Glutamatergic neuron (in vitro differentiated cells): ENCODE measurements at places on chromosomes 3 and 15. TPM values are rescaled to one million over a fixed set of nuclear protein-coding genes. Genes with fewer than 3 reads are reported as not detected.

GRCh38 chr3:151837057-151837456, 23.1 kb downstream of the AADAC start:
- no peak overlapping the region for H3K4me3 ChIP-seq
- H3K36me3 ChIP-seq, result no peaks in the 10 kb centered on the region
- no peak for DNase-seq
- H3K4me1 ChIP-seq, result peaks cover 7% of the 10 kb centered on the region

GRCh38 chr3:190721330-190721729, 141.2 kb downstream of the GMNC start:
- no peaks in the 10 kb centered on the region for H3K27me3 ChIP-seq
- DNase-seq, result no peak
- H3K27ac ChIP-seq, result no peak overlapping the region
- H3K4me1 ChIP-seq, result no peaks in the 10 kb centered on the region
- no peaks in the 10 kb centered on the region for H3K36me3 ChIP-seq

DNA sequence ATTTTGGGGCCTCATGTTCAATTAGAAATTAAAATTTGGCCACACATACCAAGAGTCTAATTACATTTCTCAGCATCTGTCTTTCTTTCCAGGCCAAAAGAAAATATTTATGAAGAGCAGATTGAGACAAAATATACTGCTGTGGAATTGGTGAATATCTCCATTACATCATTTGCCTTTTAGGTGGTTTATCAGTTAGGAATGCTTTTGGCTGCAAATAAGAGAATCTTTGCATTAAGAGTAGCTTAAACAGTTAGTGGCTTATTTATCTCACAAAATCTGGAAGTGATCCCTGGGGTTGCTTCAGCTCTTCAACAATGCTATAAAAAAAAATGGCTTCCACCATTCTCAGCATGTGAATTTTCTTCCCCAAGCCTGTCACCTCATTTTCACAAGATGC, 308.7 kb downstream of the MAGI1 start:
- no peaks in the 10 kb centered on the region for H3K36me3 ChIP-seq
- no peak for DNase-seq
- H3K4me1 ChIP-seq, result peaks cover 13% of the 10 kb centered on the region
- H3K4me3 ChIP-seq, result no peak overlapping the region
- H3K27me3 ChIP-seq, result no peaks in the 10 kb centered on the region
- no peak overlapping the region for H3K27ac ChIP-seq

DNA sequence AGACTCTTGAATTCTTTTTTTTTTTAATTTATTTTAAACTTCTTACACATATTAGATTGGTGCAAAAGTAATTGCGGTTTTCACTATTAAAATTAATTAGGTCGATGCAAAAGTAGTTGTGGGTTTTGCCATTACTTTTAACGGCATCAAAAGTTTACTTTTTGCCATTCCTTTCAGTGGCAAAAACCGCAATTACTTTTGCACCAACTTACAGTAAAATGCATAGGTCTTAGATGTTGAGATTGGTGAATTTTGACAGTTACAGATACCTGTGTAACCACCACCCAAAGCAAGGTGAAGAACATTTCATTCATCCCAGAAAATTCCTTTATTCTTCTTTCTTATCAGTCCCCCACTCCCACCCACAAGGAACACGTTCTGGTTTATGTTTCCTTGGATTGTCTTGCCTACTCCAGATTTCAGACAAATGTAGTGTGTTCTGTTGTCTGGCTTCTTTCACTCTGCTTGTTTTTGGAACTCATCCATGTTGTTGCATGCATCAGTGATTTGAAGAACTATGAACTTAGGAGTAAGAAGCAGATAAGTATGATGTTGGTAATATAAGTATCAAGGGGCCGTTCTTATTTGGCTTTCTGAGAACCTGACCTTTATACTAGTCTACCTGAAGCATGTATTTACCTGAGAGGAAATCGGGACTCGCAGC, 198.4 kb upstream of the UBE2E1 start:
- no peak overlapping the region for H3K27ac ChIP-seq
- H3K4me3 ChIP-seq, result no peak overlapping the region
- H3K36me3 ChIP-seq, result no peaks in the 10 kb centered on the region
- H3K27me3 ChIP-seq, result no peaks in the 10 kb centered on the region
- no peak for DNase-seq

GRCh38 chr3:155184011-155184410, 103.9 kb downstream of the MME start:
- no peaks in the 10 kb centered on the region for H3K36me3 ChIP-seq
- H3K4me3 ChIP-seq, result no peak overlapping the region
- H3K27me3 ChIP-seq, result no peaks in the 10 kb centered on the region
- no peak overlapping the region for H3K27ac ChIP-seq
- no peak for DNase-seq
- no peaks in the 10 kb centered on the region for H3K4me1 ChIP-seq

DNA sequence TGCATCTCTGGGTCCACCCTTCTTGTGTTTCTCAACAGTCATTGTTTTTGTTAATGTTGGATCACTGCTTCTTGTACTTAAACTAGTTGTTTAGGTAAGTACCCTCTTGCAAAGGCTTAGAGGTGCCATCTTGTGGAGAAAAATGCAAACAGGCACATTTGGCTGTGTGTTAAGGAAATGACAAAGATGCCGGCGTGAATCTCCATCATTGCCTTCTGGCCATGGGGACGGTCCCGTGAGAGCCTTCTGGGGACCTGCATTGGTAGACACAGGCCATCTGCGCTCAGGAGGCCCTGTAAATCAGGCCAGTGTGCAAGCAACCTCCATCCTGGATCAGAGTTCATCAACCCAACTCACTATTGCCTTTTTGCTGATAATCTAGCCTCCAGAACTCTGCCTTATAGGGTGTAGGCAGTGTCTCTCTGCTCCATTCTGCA, 158.6 kb upstream of the NR2E3 start:
- H3K27ac ChIP-seq, result peak overlapping the region; percentile 89
- H3K36me3 ChIP-seq, result no peaks in the 10 kb centered on the region
- peak; percentile 54 for DNase-seq

- no peak overlapping the region for H3K4me3 ChIP-seq
- no peak overlapping the region for H3K27ac ChIP-seq
- no peaks in the 10 kb centered on the region for H3K36me3 ChIP-seq
Measured at GRCh38 chr3:132079147-132079546, 44.3 kb upstream of the CPNE4 start.

- H3K4me1 ChIP-seq, result no peaks in the 10 kb centered on the region
- H3K4me3 ChIP-seq, result no peak overlapping the region
- no peak for DNase-seq
- H3K27ac ChIP-seq, result no peak overlapping the region
- H3K36me3 ChIP-seq, result no peaks in the 10 kb centered on the region
Measured at GRCh38 chr15:75836959-75837334, 6.3 kb upstream of the UBE2Q2 start.

GRCh38 chr3:133113526-133113925, 75.3 kb downstream of the TMEM108 start:
- no peak overlapping the region for H3K27ac ChIP-seq
- no peak overlapping the region for H3K4me3 ChIP-seq
- peaks cover 11% of the 10 kb centered on the region for H3K4me1 ChIP-seq
- H3K27me3 ChIP-seq, result no peaks in the 10 kb centered on the region
- no peaks in the 10 kb centered on the region for H3K36me3 ChIP-seq

DNA sequence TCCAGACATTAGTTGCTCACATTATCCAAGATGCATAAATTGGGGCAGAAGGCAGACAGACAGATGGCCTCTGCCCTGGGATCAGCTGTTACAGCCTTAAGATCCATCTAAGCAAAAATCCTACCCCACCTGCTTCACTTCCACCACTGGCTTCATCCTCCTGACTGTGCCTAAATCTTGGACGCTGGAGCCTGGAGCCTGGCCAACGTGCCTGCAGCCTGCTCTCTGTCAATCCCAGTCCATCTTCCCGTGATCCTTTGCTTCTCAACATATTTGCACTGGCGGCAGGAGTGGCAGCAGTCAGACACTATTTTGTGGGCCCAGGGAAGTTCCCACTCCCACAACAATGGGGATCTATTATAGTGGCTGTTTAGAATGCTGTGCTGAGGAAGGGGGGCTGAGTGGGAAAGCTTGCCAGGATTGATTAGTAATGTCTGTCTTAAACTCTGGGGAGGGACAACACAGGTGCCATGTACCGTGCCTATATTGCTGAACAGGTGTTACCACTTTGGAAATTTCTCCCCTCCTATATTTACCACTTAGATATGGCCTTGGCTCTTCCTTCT, 121.2 kb downstream of the MEGF11 start:
- peaks cover 19% of the 10 kb centered on the region for H3K27me3 ChIP-seq
- H3K4me3 ChIP-seq, result peak overlapping the region; percentile 4
- DNase-seq, result no peak
- peaks cover 51% of the 10 kb centered on the region for H3K4me1 ChIP-seq
- peaks cover 3% of the 10 kb centered on the region for H3K36me3 ChIP-seq

- H3K27ac ChIP-seq, result no peak within 1 kb of the TSS
- H3K4me1 ChIP-seq, result peaks cover 9% of the 10 kb centered on the region
- peak; percentile 73 for DNase-seq
- H3K36me3 ChIP-seq, result no peaks in the 10 kb centered on the region
Measured at GRCh38 chr3:36380221-36381031, at the start of gene STAC. Gene STAC (plus strand): TSS chr3:36380504. CDS start chr3:36380644, 140 bp downstream.

GRCh38 chr3:139302801-139303113, 41.1 kb upstream of the MRPS22 start:
- no peaks in the 10 kb centered on the region for H3K4me1 ChIP-seq
- no peak overlapping the region for H3K4me3 ChIP-seq
- H3K27ac ChIP-seq, result no peak overlapping the region
- H3K36me3 ChIP-seq, result no peaks in the 10 kb centered on the region
- H3K27me3 ChIP-seq, result peaks cover 4% of the 10 kb centered on the region

DNA sequence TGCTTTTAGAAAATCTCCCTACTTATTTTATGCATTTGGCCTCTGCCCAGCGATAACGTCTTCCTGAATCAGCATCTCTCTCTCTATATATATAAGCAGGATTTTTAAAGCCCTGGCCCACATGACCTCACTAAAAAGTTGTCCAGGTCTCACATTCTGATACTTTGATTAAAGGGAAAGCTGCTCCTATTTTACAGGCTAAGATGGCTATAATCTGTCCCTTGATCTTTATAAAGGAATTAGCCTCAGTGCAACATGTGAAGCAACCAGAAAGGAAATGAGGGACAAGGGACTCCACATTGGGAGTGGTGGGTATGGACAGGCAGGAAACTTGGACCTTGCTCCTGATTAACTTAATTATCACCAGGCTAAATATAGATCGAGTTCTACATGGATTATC, 25.6 kb upstream of the MUC13 start:
- H3K27ac ChIP-seq, result no peak overlapping the region
- peaks cover 3% of the 10 kb centered on the region for H3K27me3 ChIP-seq

- no peak for DNase-seq
- H3K27ac ChIP-seq, result no peak overlapping the region
- H3K36me3 ChIP-seq, result no peaks in the 10 kb centered on the region
- no peak overlapping the region for H3K4me3 ChIP-seq
- peaks cover 3% of the 10 kb centered on the region for H3K4me1 ChIP-seq
Measured at GRCh38 chr3:104396974-104397669, 969.6 kb upstream of the ALCAM start.

GRCh38 chr15:59256482-59256881, 49.8 kb downstream of the LDHAL6B start:
- H3K36me3 ChIP-seq, result no peaks in the 10 kb centered on the region
- DNase-seq, result no peak
- H3K4me1 ChIP-seq, result no peaks in the 10 kb centered on the region
- H3K27ac ChIP-seq, result no peak overlapping the region

- DNase-seq, result no peak
- H3K27ac ChIP-seq, result no peak overlapping the region
- H3K36me3 ChIP-seq, result no peaks in the 10 kb centered on the region
- peaks cover 7% of the 10 kb centered on the region for H3K4me1 ChIP-seq
- peaks cover 17% of the 10 kb centered on the region for H3K27me3 ChIP-seq
- H3K4me3 ChIP-seq, result no peak overlapping the region
Measured at GRCh38 chr3:50267280-50267913, 1.6 kb upstream of the SEMA3B start.

- DNase-seq, result no peak
- peaks cover 7% of the 10 kb centered on the region for H3K36me3 ChIP-seq
- H3K4me1 ChIP-seq, result peaks cover 8% of the 10 kb centered on the region
- H3K27ac ChIP-seq, result no peak overlapping the region
- peaks cover 7% of the 10 kb centered on the region for H3K27me3 ChIP-seq
- no peak overlapping the region for H3K4me3 ChIP-seq
Measured at GRCh38 chr3:195160908-195161434, 110.0 kb downstream of the XXYLT1 start.

- peaks cover 4% of the 10 kb centered on the region for H3K4me1 ChIP-seq
- no peak for DNase-seq
- H3K4me3 ChIP-seq, result no peak overlapping the region
- no peaks in the 10 kb centered on the region for H3K27me3 ChIP-seq
- no peak overlapping the region for H3K27ac ChIP-seq
- H3K36me3 ChIP-seq, result peaks cover 6% of the 10 kb centered on the region
Measured at GRCh38 chr3:53970661-53971060, 79.0 kb upstream of the SELENOK start.

GRCh38 chr3:31165399-31165860, 271.0 kb upstream of the GADL1 start:
- no peak for DNase-seq

DNA sequence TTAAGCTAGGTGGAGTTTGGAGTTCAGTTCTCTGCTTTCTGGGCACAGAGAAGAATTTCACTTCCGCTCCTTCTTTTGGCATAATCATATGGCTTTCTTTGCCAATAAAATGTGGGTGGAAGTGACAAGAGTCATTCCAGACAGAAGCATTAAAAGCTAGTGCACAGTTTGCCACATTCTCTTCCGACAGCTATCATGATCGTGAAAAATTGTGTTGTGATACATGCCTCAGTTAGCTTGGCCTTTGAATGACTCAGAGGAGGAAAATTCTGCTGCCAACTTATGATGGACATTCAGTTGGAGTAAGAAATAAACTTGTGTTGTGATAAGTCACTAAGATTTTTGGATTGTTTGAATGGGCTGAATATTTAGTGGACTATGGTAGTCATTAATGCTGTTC, 291.7 kb upstream of the SATB1 start:
- H3K36me3 ChIP-seq, result no peaks in the 10 kb centered on the region
- no peak overlapping the region for H3K27ac ChIP-seq
- H3K4me1 ChIP-seq, result no peaks in the 10 kb centered on the region
- H3K27me3 ChIP-seq, result no peaks in the 10 kb centered on the region
- DNase-seq, result no peak
- H3K4me3 ChIP-seq, result no peak overlapping the region

- DNase-seq, result no peak
- no peak overlapping the region for H3K4me3 ChIP-seq
- no peak overlapping the region for H3K27ac ChIP-seq
- no peaks in the 10 kb centered on the region for H3K36me3 ChIP-seq
Measured at GRCh38 chr3:23829242-23829934, 23.6 kb downstream of the UBE2E1 start.

- H3K27me3 ChIP-seq, result peaks cover 7% of the 10 kb centered on the region
- no peak overlapping the region for H3K27ac ChIP-seq
- H3K4me3 ChIP-seq, result no peak overlapping the region
- no peaks in the 10 kb centered on the region for H3K36me3 ChIP-seq
Measured at GRCh38 chr3:47407896-47408838, 27.3 kb downstream of the PTPN23 start.

- peak overlapping the region; percentile 80 for H3K4me3 ChIP-seq
- peaks cover 19% of the 10 kb centered on the region for H3K27me3 ChIP-seq
- DNase-seq, result no peak
- H3K27ac ChIP-seq, result no peak overlapping the region
Measured at GRCh38 chr3:45145223-45145622, 955 bp downstream of the CDCP1 start.

Gene IGSF11
- total RNA-seq, result 8.2 TPM

Gene CACNA2D3
- total RNA-seq, result 10.0 TPM

Gene UROC1
- not detected for total RNA-seq

Gene PLSCR2
- not detected for total RNA-seq

Gene RHCG
- total RNA-seq, result not detected

Gene ACTC1
- total RNA-seq, result 19.6 TPM

Gene HHATL
- 7.6 TPM for total RNA-seq

Gene ENTPD3
- total RNA-seq, result 1.7 TPM

Gene GABRR3
- not detected for total RNA-seq

Gene LRRN1
- total RNA-seq, result 127 TPM
